Myocyte (in vitro differentiated cells): ENCODE measurements at places on chromosomes 13 and 19. TPM values are rescaled to one million over a fixed set of nuclear protein-coding genes. Genes with fewer than 3 reads are reported as not detected.

DNA sequence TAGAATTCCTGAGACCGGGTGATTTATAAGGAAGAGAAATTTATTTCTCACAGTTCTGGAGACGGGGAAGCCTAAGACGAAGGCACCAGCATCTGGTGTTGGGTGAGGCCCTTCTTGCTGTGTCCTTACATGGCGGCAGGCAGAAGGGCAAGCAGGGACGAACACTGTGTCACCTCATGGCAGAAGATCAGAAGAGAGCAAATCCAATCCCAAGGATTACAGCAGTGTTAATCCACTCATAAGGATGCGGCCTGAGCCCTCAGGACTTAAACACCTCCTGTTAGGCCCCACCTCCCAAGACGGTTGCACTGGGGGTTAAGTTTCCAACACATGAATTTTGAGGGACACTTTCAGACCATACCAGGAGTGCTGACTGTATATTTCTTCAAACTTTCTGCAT is 6.7 kb upstream of the FBL start:
- no peak for DNase-seq

GRCh38 chr13:43054803-43055802 is 31.7 kb downstream of the DNAJC15 start:
- DNase-seq, result peak; percentile 61

DNA sequence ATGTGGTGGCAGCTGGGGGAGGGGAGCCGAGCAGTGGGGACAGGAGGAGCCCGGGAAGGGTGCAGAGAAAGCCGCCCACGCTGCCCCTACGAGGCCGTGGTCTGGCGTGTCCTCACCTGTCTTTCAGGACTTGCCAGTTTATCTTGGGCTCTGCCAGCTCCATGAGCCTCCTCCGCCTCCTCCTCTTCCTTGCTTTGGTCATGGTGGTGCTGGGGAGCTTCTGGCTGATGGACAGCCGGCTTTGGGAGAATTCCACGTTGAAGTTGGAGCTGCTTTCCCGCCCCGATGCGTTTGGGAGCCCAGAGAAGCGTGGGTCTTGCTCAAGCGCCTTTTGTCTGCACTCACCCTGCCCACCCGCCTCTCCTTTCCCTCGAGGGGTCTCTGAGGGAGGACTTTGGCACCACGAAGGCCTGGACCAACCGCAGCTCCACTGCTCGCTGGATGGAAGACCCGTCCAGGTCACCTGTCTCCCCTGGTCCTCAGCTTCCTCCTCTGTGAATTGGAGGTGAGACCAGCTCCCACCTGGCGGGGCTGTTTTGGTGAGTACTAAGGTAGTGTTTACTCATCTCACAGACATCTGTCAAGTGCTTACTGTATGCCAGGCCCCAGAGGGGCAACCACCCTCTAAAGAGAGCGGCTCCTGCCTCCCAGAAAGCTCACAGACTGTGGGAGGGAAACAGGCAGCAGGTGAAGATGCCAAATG is 29.7 kb upstream of the MIER2 start:
- DNase-seq, result no peak

DNA sequence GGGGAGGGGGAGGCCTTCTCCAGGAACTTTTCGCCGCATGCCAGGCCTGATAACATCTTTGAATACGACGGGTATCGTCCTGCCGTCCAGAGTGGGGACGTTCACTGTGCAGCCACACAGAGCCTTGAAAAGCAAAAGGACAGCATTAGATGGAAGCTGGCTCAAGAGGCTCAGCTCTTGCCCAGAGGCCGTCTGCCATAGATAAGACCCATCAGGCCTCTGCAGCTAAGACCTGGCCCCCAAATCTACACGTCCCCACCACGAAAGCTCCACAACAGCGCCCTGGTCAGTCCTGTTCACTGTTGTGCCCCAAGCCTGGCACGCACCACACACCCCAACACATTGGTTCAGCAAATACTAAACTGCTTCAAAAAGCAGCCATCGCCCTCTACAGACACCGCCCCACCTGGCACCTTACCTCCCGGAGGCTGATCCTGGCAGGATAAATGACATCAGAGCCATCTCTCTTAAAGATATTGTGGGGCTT is 2.1 kb downstream of the DNAJB1 start:
- DNase-seq, result no peak

The IL4I1 gene
- total RNA-seq, result 0.35 and 0.83 TPM in 2 replicates
